ENCODE measurements at places on chromosomes 1 and 21.

- no peak for DNase-seq
These were observed 76.6 kb downstream of the GPR88 start for GRCh38 chr1:100614570-100614969.

GRCh38 chr1:160779626-160780397, 16.2 kb upstream of the LY9 start:
- DNase-seq = peak; percentile 50

DNA sequence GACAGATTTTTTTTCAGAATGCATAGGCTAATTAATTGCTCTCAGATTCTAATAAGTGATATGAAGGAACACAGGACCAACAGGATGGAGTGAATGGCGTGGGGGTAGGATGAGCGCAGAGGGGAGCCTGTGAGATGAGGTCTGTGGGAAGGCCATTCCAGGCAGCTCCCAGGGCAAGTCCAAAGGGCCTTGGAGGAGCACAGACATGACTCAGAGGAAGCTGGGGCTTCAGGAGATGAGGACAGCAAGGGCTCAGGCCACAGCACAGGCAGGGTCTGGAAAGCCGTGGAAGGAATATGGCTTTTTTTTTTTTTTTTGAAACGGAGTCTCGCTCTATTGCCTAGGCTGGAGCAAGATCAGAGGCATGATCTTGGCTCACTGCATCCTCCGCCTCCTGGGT, 35.1 kb downstream of the FMN2 start:
- no peak for DNase-seq

- DNase-seq = no peak
These were observed 122.7 kb downstream of the UCHL5 start for GRCh38 chr1:192936313-192937018.

DNA sequence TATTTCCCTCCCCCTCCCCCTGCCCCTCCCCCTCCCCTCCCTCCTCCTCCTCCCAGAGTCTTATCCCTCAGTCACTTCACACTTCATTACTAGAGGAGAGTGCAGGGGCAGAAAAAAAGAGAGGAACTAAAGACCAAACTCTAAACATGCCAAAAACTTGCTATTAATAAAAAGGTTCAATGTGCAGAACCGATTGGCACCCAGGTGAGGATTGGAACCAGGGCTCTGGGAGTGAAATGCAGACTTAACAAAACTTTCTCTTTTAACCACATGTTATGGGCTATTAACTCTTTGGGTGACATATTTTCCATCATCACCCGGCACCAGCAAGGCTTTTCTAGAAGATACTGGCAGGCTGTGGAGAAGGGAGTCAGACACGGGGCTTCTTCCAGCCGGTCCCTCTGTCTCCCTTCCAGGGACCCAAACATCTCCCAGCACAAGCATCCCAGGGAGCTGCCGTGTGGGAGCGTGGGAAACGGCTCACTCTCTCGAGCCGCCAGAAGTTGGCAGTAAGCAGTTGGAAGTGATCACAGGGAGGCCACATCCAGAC, 13.6 kb downstream of the NID1 start:
- no peak for DNase-seq

DNA sequence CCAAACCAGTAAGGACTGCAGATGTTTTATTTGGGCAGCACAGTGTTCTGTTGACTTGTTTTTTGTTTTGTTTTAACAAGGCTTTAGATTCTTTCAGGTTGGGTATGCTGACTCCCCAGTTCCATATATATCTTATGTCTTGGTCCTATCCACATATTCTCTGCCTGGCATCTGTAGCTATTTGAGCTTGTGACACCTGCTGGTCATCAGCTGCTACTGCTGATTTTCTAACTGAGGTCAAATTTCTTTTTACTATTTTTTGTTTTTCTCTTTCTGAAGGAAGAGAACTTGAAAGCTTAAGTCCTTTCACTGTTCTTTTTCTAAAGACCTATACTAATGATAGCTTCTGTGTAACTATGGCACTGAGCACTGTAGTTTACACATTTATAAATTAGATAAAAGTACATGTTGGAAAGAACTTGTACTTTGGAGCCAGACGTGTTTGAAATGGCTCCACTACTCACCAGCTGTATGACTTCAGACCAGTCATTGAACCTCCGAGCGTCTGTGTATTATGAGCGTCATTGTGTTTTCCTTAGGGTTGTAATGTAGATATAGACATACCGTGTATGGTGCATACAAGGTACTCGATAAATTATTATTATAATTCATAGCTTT, 109.4 kb downstream of the NRDC start:
- DNase-seq = peak; percentile 48

DNA sequence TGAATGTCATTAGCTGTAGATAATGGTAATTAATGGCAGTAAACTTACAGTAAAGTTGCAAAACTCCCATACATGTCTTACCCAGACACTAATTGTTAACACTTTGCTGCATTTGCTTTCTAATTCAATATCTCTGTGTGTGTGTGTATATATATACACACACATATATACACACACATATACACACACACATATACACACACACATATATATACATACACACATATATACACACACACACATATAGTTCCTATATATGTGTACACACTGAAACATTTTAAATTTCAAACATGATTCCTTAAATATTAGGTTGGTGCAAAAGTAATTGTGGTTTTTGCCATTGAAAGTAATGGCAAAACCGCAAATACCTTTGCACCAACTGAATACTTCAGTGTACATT, 3.7 kb upstream of the EPHX1 start:
- DNase-seq = no peak

GRCh38 chr1:145690587-145691558, 16.3 kb downstream of the PDZK1 start:
- DNase-seq = no peak

DNA sequence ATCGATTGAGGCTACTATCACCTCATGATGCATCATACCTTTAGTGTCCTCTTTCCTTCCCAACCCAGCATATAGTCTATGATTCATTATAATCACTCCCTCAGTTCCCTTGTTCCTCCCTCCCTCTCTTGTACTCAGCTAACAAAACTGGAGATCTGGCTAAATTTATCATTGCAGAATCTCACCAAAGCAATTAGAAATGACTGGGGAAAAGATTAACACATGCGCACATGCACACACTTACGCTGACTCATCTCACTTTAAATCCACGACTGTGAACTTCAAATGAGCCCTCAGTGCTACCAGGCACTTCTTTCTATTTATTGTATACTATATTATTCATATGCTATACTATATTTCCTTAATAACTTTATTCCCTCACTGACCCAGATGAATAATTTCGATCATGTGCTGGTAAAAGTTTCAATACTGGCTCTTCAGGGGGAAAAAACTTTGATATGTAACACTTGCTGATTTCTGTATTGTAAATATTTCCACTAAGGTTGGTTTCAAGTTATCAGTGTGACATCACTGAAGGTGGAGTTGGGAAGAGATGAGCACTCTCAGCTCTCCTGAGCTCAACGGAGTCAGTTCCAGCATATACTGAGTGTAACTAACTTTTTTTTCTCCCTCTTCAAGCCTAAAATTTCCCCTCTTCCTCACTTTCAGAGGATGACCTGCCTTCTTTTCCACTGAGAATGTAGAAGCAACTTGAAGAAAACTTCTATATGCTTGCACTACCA, 613.7 kb upstream of the B3GALT2 start:
- DNase-seq = no peak

DNA sequence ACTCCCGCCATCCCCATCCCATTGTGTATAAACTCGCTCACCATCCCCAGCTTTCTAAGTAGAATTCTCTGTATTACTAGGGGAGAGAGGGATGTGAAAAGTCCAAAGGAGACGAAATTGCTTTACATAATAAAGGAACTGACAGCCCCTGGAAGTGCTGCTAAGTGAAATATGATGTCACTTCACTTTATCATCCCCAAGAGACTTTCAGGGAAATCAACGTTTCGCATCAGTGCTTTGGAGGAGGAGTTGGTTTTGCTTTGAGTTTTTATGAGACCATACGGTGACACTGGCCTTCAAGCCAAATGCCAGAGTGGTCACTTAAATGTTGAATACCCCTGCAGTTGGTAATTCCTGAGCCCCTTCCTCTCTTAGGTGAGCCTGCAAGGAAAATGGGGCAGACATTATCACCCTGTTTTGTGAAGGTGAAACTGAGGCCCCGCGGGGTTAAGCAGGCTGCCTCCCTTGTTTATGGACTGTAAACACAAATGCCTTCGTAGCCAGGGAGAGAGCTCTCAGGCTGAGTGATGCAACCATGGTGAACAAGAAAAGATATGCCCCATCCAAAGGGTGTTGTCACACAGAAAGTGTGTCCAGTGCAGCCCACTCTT, 58.4 kb upstream of the KAZN start:
- DNase-seq = peak; percentile 14

GRCh38 chr1:116767782-116768382, 13.7 kb downstream of the CD2 start:
- DNase-seq = no peak

GRCh38 chr1:37809942-37810341, 1.9 kb upstream of the YRDC start:
- DNase-seq = no peak

DNA sequence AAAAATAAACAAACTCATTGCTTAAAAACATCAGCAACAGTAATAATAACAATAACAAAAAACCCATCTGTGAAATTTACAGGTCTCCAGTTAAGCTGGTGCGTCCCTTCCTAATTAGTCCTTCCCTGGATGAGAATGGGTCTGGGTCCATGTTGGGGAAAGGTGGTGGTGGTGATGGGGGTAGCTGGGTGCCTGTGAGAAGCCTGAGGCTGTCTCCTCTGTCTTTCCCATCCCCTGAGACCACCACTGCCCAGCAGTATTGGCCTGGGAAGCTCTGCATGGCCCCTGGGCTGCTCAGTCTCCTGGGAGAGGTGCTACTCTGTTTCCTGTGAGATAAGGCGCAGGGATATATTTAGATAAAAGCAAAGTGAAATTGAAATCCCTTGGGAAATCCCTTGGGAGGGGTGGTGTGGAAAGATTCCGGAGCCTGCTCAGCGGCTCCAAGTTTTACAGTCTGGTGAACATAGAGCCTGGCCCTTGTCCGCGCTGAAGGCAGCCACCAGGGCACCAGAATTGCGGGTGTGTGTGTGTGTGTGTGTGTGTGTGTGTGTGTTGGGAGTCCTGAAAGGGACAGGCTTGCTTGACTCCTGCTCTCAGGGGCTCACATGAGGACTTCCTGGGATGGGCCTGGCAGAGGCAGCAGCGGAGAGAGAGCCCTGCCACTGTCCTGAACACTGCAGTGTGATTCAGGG, 150.2 kb downstream of the FOXD2 start:
- no peak for DNase-seq

DNA sequence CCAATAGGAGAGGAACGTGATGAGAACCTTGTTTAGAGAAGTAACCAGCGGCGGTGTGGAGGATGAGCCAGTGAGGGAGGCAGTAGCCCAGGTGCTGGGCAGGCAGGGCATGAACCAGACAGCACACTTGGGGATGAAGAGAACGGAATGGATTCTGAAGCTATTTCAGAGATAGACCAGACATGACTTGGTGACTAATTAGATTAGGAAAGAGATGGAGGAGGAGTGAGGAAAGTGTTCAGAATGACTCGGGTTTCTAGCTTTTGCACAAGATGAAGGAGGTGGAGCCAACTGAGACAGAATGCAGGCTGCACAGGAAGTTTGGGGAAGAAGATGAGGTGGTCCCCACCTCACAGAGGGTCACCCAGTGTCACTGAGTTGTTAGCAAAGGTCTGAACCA, 5.1 kb downstream of the PEF1 start:
- DNase-seq = no peak

- no peak for DNase-seq
These were observed 338.1 kb upstream of the SNX7 start for GRCh38 chr1:98323388-98323787.

DNA sequence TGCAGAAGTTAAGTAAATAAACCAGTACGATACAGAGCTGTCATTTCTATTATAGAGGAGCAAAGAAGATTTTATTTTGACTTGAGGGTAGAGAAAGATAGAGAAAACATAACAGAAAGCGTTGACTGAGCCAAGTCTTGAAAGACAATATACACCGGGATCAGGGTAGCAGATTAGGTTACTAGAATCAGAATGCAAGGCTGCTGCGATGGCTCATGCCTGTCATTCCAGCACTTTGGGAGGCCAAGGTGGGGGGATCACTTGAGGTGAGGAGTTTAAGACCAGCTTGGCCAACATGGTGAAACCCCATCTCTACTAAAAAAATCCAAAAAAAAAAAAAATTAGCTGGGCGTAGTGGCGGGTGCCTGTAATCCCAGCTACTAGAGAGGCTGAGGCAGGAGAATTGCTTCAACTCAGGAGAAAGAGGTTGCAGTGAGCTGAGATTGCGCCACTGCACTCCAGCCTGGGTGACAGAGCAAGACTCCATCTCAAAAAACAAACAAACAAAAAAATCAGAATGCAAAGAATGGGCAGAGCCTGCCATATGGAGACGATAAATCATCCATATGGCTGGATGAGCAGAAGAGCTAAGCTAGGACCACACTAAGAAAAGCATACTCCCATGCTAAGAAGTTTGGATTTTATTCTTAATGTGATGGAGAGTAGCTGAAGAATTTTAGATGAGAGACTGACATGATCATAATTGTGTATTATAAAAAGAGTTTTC, 9.9 kb upstream of the ABCD3 start:
- DNase-seq = no peak

- no peak for DNase-seq
These were observed 368.0 kb downstream of the HHAT start for GRCh38 chr1:210696709-210697108.

GRCh38 chr1:110138956-110139355, 11.3 kb upstream of the SLC6A17 start:
- DNase-seq = no peak

DNA sequence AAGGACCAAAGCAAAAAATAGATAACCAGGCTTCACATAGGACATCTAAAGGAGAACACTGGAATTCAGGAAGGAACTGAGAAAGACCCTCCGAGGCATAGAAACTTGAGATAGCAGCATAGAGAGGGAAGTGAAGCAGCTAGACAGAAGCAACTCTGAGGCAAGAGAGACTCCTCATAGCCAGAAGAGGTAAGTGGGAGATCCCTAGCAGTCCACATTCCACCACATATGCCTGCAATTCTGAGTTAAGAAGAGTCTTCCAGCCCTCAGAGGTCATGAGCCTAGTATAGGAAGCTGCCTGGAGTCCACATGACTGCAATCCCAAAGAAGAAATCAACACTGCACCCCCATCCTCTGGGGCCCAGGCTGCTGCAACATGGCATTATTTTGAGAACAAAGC, 13.9 kb upstream of the FGGY start:
- no peak for DNase-seq

- no peak for DNase-seq
These were observed 648.9 kb downstream of the SMYD3 start for GRCh38 chr1:245858022-245858721.

- DNase-seq = no peak
These were observed 104.8 kb downstream of the GDAP2 start for GRCh38 chr1:117824616-117825015.

- no peak for DNase-seq
These were observed 66.9 kb downstream of the TESK2 start for GRCh38 chr1:45423906-45424678.

- no peak for DNase-seq
These were observed 473.2 kb downstream of the DSCAM start for GRCh38 chr21:40373761-40374160.

GRCh38 chr1:97158691-97159096, 437.1 kb downstream of the PTBP2 start:
- DNase-seq = no peak
